ENCODE measurements at places on chromosomes 5 and 9.
A peak's percentile ranks its signal among the peaks of the same experiment; 100 is the strongest.

- no peak for DNase-seq
Observed at GRCh38 chr5:78557601-78558000, 91.0 kb downstream of the LHFPL2 start.

DNA sequence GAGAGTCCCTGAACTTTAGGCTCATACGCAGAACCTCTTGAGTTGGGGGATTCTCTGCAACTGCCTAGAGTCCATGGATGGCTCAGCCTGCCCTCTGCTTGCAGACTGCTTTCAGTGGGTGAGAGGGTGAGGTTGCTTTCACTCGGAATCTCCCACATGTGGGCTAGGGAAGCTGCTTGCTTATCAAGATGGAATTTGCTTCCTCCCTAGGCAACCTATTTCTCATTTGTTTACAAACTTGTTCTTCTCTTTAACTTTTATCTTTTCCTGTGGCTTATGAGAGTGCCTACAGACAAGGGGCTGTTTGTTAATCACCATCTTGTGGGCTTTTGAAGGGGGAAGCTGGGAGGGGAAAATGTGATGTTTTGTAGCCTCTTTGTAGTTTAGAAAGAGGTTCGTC lies 10.0 kb downstream of the TLE4 start:
- no peak for DNase-seq

GRCh38 chr9:94677929-94678328 lies 38.6 kb upstream of the FBP1 start:
- DNase-seq = no peak

DNA sequence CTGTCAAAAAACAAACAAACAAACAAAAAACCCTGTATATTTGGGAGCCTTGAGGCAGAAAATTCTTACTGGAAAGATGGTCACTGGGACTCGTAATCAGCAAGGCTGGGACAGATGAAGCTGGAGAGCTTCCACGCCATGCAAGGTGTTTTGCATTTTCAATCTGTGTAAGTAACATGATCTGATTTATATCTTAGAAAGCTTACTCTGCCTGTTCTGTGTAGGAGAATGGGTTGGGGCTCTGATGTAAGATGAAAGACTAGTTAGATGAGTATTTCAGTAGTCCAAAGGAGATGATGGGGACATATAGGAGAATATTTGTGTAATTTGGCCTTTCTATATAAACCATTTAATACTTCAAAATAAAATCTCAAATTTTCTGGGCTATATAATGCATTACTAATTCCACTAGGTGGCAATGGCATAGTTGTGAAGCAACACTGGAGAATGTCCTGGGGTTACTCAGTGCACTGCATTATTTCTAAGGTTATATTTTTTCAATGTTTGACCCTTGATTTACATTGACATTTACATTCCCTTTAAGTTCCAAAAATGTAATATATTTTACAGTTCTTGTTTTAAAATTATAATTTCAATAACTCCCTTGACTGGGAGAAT lies 21.9 kb upstream of the FSD1L start:
- no peak for DNase-seq

GRCh38 chr9:71929223-71929622 lies 17.8 kb downstream of the C9orf85 start:
- no peak for DNase-seq

GRCh38 chr5:111562561-111562960 lies 50.2 kb upstream of the STARD4 start:
- no peak for DNase-seq

DNA sequence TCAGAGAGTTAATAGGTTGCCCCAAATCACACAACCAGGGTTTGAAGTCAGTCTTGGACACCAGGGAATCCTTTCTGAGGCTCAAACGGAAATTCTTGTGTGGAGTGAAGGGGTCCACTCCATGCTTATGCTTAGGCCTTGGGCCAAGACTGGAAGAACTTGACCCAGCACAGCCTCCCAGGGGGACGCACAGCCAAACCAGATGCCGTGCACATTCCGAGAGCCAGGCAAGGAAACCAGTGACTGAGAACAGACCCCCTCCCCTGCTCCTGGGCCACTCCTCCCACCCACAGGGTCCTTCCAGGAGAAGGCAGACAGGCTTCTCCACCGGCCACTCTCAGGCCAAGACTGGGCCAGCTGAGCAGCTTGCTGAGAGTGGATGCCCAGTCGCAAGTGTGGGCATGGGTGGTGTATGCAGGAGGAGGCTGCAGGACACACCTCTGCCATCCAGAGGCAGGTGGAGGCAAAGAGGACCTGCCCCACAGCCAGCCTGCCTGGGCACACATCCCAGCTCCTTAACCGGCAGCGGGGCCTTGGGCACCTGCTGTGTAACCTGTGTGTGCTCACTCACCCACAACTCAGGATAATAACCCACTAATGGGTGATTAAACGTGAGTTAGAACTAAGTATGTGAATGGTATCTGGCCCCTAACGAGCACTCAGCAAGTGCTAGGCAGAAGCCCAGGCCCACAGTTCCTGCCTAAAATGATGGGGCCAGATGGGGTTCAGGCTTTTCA lies 38.0 kb downstream of the NIPAL4 start:
- no peak for DNase-seq

DNA sequence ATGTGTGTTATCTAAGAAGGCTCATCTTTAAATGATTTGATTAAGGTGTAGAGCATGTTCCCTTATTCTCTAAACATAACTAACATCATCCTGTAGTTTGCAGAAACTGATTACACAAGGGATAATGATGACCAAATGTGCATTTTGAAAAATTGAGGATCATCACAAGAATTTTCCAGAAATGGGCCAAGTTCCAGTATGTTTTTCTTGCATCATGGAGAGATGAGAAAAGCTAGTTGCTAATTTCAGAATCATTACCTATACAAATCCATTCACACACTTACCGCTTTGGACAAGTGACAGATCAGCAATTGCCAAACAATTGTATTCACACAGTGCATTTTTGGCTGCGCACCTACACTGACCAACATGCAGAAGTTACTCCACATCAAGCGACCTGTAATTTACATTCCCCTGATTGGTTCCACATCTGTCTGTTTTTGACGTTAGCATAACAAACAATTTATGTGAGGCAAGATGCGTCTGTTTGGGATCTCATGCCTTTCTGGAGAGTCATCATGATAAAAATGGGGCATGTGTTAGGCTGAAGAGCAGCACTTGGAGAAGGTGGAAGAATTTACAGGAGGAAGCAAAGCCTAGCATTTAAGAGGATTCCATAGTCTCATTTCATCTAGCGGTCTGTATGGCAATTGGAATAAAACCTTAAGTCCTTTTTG lies 2.8 kb upstream of the BNC2 start:
- no peak for DNase-seq

- DNase-seq = peak; percentile 51
Observed at GRCh38 chr9:134204041-134204440, 39.7 kb upstream of the RNU6ATAC start.

GRCh38 chr5:10265245-10266109 lies 15.4 kb downstream of the CCT5 start:
- DNase-seq = no peak

- no peak for DNase-seq
Observed at GRCh38 chr5:148511810-148512347, 128.1 kb downstream of the FBXO38 start.

DNA sequence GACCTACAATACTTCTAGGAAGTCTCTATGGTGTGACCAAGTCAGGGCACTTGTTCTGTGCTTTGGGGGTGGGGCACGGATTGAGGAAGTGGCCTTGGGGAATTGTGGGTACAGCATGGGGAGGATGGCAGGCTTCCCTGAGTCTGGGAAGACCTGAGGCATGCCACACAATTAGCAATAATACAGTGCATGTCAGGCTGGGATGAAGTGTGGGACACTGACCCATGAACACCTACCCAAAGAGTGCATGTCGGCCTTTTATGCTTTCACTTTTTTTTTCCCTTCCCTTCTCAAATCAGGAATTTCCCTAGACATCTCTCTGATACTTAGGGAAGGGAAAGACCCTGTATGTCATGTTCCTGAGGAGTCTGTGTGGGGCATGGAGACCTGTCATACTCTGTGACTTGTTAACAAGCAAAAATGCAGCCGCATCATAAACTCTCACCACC lies 146.4 kb downstream of the PALM2AKAP2 start:
- DNase-seq = no peak

GRCh38 chr5:107436201-107436600 lies 234.5 kb downstream of the EFNA5 start:
- DNase-seq = no peak

GRCh38 chr9:128414461-128414860 lies 6.2 kb upstream of the CERCAM start:
- DNase-seq = no peak

DNA sequence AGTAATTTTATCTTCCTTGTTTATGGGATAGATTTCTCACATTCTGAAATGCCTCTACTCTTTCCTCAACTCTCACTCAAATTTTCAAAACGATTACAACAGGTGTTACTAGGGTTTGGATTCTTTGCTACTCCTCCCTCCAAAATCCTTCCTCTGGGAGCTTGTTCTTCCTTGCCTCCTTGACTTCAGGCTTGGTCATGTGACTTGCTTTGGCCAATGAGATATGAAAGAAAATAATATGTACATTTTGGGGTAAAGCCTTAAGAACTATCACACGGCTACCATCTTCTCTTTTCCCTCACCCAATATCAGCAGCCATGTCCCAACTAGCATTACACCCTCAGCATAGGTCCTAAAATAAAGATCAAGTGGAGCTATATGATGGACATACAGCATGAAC lies 28.8 kb upstream of the SLC1A1 start:
- DNase-seq = no peak

- DNase-seq = no peak
Observed at GRCh38 chr5:62948301-62948700, 369.7 kb downstream of the LRRC70 start.

GRCh38 chr5:147044572-147045273 lies 166.2 kb upstream of the PPP2R2B start:
- DNase-seq = no peak

- no peak for DNase-seq
Observed at GRCh38 chr5:169650701-169651331, 13.7 kb downstream of the DOCK2 start.

- no peak for DNase-seq
Observed at GRCh38 chr5:76696251-76696650, 19.7 kb upstream of the F2R start.

DNA sequence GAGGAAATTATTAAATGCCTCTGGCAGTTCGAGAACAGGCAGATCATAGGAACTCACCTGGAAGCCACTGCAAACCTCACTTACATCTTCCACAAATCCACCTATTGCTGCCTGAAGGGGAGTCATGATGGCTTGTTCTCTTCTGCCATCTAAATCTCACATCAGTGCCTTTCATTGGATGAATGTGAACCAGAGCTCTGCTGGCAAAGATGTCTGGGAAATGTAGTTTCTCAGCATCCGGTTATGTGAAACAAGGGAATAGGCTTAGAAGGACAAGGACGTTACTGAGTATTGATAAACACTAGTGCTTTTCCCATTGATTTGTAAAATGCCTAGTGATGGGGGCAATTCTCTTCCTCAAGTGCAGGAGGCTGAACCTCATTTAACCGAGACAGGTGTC lies 483.3 kb downstream of the ARHGEF28 start:
- no peak for DNase-seq

DNA sequence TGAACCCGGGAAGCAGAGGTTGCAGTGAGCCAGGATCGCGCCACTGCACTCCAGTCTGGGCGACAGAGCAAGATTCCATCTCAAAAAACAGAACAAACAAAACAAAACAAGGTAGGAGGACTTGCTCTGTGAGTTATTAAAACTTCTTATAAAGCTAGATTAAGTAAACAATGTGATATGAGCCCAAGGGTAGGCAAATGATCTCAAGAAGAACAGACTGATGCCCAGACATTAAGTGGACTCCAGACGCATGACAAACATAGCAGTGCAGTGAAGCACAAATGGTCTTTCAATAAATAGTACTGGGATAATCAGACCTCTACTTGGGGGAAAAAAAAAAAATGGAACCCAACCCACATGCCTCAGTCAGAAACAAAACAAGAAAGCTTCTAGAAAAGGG lies 45.7 kb downstream of the SETX start:
- no peak for DNase-seq

DNA sequence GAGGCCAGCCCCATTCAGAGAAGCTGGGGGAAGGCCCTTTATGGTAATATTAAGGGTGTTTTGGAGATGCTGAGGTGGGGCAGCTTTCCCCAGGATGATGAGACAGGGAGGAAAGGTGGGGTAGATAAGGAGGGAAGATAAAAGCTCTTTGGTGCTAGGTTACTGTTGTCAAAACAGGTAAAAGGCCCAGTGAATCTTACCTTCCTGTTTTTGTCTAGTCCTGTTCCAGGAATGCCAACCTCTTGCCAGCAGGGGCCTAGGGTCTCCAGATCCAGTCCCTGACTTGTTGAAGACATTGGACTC lies 797 bp upstream of the CCL27 start:
- DNase-seq = no peak

DNA sequence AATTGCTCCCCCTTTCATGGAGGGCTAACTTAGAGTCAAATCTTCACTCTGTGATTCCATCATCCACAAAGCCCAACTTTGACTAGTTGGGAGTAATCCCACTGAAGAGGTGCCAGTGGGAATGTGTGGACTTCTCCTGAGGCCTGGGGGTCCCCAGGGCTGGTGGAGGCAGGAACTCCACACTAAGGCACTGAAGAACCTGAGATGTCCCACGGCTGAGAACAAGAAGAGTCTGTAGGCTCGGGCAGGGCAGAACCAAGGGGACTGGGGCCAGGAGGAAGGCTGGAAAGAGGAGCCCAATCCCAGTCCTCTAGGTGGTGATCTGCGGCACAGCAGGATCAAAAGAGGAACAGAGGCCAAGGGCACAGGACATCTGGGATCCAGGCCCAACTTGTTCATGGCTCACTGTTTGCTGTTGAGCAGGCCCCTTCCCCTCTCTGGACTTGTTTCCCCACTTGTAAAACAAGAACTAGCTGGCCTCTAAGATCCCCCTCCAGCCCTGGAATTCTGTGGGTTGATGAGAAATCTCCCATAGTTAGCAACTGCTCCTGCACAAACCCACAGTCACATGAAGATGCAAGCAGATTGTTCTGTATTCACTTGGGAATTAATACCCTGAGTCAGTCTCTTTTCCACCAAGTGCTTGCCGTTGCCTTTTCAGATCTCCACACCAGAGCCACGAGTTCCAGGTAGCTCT lies 32.7 kb upstream of the ALDH1B1 start:
- DNase-seq = peak; percentile 31

DNA sequence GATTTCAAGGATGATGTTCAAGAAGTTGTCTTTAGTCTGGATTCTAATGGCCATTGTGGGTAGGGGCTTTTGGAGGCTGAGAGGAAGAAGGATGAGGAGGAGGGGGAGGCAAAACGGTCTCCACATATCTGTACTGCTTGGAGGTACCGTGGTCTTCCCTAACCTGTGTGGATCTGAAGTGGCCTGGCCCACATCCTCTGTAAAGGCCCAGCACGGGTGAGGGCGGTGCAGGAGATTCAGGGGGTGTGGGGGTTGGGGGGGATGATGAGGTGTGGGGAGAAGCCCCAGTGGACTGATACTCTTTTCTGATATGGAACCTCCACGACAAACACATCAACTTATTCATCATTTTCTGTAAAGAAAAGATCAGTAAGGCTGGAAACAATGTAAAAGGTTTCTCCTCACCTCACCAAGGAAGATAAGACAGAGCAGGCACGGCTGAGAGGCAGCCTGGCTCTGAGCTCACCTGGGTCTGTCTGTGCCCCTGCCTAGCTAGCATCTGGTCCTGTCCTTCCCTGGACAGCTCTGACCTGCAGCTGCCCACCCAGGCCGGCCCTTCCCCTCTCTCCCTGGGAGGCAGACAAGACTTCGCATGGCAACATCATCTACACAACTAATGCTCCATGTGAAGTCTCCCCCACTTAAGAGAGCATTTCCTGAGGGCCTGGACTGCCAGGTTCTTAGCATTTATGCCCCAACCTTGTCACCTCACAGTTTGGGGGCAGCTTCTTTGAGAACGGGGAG lies 5.6 kb upstream of the IL3 start:
- no peak for DNase-seq
